ENCODE measurements at places on chromosomes 7 and 10.

DNA sequence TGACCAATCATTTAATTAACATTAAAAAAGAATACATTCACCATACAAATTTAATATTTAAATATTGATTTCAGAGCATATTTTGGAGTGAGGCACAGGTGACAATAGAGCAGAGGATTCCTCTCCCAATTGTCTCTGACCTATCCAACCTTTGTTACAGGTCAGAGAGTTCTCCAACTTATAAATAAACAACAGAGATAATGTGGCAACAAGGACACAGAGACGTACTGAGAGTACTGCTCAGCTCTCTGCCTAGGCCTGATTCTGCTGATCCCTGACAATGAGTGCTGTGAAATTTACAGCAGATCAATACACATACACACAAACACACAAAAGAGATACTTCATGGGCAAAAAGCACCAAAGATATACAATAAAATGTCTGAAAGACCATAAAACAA, 18.3 kb upstream of the AGAP5 start:
- DNase-seq: no peak

- no peak for DNase-seq
Measured at GRCh38 chr7:135386776-135387175, 123.1 kb downstream of the CNOT4 start.

- DNase-seq: no peak
Measured at GRCh38 chr10:100873827-100874326, 38.9 kb upstream of the SLF2 start.

DNA sequence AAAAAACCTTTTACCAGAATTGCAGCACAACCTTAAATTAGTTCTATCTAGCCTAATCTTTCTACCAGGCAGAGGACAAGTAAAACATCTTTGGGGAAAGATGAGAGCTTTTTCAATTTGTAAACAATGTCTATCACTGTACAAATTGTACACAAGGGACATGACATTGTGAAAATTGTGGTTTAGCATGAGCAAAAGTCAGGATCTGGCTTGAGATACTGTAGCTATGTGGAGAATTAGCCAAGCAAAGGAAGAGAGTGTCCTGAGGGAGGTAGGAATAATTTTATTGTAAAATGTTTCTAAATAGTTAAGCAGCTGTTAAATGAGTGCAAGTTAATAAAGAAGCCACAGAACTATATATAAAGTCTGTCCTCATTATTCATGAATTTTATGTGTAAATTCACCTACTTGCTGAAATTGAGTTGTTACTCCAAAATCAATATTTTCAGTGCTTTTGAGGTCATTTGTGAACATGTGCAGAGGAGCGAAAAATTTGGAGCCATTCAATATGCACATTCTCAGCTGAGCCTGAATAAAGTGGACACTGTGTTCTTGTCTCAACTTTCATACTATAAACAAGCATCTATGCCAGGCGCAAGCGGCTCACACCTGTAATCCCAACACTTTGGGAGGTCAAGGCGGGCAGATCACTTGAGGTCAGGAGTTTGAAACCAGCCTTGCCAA, 42.8 kb upstream of the POM121L12 start:
- DNase-seq: no peak

GRCh38 chr10:33109788-33110469, 151.9 kb upstream of the ITGB1 start:
- DNase-seq: no peak

DNA sequence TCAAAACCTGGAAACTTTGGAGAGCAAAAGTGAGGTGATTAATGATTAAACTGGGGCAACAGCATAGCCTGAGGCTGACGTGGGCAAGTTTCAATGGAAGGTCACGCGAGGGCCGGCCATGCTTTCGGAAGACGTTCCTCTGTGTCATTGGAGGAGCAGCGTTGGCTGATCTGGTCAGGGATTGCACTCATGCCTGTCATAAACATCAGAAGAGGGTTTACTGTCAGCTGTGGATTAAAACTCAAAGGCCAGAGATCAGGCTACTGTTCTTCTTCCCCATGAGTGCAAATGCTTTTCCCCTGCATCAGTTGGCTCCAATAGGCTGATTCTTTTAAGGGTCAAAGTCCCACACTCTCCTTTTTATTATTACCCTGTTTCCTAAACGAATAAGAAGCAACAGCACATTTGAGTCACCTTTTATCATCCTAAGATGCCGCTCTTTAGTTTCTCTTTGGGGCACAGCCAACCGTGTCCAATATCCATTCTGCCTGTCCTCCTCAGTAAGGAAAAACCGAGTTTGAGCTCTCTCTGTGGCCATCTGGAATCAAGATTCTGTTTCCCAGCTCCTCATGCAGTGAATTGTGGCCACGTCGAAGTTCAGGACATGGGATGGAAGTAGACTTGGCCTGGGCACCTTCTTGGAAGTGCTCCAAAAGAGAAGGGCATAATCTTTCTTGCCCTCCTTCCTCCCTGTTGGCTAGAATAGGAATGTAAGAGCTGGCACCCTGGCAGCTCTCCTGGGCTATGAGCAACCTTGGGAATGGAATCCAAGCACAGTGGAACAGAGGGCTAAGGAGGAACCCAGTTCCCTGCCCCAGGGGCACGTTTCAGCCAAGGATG, 62.5 kb upstream of the INSIG1 start:
- DNase-seq: no peak
